ENCODE measurements at places on chromosomes 3 and 15.

GRCh38 chr15:56617628-56618027 lies 115.7 kb downstream of the ZNF280D start:
- ATAC-seq: no peak

DNA sequence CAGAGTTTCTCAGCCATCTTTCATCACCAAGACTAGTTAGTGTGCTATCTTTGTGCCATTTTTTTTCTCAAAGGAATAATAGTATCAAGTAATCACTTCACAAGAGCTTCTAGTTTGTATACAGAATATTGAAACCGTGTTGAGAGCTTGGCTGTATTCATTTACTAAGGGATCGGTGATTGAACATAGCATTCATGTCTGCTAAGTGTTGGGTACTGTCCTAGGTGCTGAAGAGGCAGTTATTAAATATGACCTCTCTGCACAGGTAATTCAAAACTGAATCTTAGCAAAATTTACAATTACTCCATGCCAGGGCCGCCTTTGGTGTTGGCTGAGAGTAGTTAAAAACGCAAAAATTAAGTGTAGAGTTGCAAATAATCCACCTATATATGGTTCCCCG lies 355.3 kb upstream of the RORA start:
- no peak for ATAC-seq

GRCh38 chr15:71599418-71600151 lies 210.8 kb upstream of the NR2E3 start:
- no peak for ATAC-seq

DNA sequence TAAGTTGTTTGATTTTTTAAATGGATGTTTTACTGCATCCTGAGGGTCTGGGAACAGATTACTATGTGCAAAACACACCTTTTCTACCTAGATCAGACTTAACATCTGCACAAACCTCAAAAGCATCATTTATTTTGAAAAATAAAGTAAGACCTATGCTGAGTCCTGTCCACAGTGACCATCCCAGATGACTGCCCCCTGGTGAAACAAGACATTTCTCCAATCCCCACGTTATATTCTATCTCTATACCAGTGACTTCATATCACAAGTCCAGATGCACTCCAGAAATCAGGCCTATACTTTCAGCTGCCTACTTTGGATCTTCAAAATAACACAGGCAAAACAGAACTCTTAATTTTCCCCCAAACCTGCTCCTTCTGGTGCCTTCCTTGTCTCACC lies 143.2 kb downstream of the P2RY1 start:
- ATAC-seq: no peak

GRCh38 chr3:105997800-105998526 lies 129.2 kb upstream of the CBLB start:
- ATAC-seq: no peak

DNA sequence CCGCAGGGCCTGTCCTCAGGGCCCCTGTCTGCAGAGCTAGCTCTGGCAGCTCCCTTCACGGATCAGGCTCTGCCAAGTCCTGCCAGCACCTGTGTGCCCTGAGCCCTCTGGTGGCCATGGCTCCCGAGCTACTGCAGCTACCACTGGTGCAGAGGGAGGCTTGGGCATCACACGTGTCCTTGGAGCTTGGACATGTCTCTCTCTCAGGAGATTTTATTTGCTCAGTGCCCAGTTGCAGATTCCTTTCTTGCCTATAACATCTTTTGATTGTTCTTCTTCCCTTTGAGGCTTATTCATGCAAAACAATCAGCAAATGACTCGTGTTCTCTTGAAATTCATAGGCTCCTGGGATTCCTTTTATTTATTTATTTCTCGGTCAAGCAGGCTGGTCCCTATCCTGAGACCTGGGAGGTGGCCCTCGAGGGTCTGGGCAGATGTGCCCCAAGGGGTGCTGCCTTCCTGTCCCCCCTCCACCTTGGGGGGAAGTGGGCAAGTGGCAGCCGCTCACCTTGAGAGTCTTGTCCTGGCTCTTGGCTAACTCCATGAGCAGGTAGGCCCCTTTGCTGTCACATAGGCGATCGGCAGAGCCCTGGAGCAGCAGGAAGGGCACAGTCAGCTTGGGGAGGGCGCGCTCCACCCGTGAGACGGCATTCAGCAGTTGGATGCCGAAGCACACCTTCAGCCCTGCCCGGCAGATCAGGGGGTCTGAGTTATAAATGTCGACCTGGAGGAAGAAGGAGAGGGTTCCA lies 21.9 kb downstream of the ABTB1 start:
- no peak for ATAC-seq

GRCh38 chr3:129435367-129435766 lies 4.4 kb downstream of the MBD4 start:
- no peak for ATAC-seq

DNA sequence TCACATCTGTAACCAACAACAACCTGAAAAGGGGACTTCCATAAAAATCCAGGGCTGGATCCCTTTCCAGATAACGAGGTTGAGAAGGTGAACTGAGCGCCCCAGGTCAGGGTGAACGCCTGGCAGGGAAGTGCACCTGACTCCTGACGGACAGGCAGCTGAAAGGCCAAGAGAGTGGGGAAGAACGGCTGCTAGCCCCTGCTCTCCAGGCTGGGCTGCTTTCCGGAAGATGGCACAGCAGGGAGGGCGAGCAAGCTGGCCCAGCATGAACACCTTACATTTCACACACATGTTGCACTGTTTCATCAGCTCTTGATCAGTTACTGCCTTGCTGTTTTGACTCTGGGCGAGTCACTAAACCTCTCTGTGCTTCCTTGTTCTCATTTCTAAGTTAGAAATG lies 127.2 kb upstream of the IQSEC1 start:
- no peak for ATAC-seq

GRCh38 chr3:71010726-71011455 lies 572.6 kb downstream of the FOXP1 start:
- peak; percentile 86 for ATAC-seq

GRCh38 chr15:53837263-53837662 lies 77.8 kb upstream of the WDR72 start:
- no peak for ATAC-seq

GRCh38 chr3:159763011-159763601 lies 225.5 kb upstream of the IL12A start:
- peak; percentile 62 for ATAC-seq

DNA sequence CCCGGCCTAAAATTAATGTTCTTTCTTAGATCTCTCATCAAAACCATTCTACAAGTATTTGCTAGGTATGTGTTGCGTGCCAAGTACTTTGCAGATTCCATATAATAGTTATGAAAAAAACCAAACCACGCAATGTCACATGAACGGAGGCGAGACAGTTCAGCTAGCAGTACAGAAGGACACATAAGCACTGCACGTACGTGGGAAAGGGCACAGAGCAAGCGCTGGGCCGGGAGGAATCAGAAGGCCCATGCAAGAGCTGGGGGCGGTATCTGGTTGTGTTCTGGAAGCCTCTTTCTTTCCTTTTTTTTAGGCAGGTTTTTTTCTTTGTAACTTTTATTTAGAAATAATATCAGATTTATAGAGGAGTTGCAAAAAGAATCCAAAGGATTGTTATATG lies 11.3 kb downstream of the PDIA5 start:
- ATAC-seq: no peak

GRCh38 chr15:71651750-71652186 lies 158.6 kb upstream of the NR2E3 start:
- no peak for ATAC-seq

- no peak for ATAC-seq
Observed at GRCh38 chr3:188531210-188531609, 377.3 kb downstream of the LPP start.

GRCh38 chr3:81592101-81592500 lies 169.3 kb downstream of the GBE1 start:
- ATAC-seq: no peak

- no peak for ATAC-seq
Observed at GRCh38 chr15:80619680-80620079, 75.4 kb upstream of the ABHD17C start.

DNA sequence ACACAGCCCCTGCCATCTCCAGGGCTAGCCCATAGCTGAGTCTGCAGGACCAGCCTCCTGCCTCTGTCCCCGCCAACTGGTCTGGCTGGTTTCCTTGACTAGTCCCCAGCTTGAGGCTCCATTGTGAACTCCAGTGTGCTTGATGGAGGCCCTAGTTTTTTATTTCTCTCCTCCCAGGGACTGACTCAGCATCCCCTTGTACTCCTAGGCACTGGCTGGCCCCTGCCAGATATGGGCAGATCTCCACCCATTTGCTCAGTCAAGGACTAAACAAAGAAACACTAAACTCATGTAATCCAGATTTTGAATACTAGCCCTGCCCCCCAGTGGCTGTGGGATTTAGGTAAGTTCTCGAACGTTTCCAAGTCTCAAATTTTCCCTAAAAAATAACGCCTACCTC lies 415.4 kb upstream of the RORA start:
- ATAC-seq: no peak

GRCh38 chr3:182364323-182364722 lies 429.0 kb upstream of the ATP11B start:
- ATAC-seq: no peak

DNA sequence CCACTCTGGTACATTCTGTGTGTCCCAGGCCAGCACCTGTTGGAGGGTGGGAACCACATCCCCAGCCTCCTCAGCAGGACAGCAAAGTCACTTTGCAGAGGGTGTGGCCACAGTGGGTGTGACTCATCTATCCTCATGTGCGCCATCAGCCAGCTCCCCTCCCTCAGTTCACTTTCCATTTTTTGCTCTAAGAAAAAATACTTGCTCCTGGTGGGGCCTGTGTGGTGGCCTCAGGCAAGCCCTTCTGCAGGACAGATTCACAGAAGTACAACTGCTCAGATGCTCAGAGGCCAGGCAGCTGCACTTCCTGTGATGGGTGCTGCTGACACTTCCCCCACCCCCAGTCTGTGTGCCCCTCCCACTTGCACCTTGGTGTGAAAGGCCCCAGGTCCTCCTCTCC lies 78.3 kb upstream of the ALDH1L1 start:
- peak; percentile 18 for ATAC-seq

DNA sequence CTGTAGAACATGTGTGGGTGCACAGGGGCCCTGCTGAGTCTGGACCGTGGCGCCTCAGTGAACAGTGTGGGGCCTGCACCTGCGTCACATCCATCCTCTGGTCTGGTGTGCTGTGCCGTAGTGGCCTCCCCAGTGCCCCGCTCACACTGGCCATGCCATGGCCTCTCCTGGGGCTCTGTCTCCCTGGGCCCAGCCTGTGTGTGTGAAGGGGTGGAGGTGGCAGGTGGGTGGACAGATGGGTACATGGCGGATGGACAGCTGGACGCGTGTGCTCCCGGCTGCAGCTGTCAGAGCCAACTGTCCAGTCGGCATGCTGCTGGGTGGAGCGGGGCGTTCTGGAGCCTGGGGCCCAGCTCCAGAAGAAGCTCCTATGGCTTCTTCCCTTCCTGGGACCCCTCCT lies 17.8 kb downstream of the PLXNA1 start:
- ATAC-seq: no peak

DNA sequence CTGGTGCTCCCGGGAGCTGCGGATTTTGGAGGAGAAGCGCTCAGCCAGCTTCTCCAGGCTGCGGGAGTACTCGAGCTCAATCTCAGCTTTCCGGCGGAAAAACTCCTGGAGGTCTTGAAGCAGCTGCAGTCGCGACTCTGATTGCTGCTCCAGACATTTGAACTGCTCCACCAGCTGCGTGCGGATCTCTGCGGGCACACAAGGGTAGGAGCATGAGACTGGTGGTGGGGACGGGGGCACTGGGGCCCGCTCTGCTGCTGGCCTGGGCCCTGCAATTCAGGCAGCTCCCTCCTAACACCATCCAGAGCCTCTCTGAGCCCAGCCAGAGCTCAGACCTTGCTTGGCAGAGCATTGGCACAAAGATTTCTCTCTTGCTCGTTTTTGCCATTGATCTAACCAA lies 124.7 kb downstream of the SRGAP3 start:
- no peak for ATAC-seq

- ATAC-seq: peak; percentile 70
Observed at GRCh38 chr3:193894121-193894863, 241.7 kb upstream of the HES1 start.

DNA sequence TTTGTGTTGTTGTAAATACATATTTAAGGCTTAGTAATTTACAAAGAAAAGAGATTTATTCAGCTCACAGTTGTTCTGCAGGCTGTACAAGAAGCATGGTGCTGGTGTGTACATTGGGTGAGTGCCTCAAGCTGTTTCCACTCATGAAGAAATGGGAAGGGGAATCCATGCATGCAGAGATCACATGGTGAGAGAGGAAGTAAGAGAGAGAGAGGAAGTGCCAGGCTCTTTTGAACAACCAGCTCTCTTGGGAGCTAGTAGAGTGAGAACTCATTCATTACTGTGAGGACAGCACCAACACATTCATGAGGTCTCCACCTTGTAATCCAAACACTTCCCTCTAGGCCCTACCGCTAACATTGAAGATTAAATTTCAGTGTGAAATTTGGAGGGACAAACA lies 909.2 kb downstream of the NSUN3 start:
- no peak for ATAC-seq

DNA sequence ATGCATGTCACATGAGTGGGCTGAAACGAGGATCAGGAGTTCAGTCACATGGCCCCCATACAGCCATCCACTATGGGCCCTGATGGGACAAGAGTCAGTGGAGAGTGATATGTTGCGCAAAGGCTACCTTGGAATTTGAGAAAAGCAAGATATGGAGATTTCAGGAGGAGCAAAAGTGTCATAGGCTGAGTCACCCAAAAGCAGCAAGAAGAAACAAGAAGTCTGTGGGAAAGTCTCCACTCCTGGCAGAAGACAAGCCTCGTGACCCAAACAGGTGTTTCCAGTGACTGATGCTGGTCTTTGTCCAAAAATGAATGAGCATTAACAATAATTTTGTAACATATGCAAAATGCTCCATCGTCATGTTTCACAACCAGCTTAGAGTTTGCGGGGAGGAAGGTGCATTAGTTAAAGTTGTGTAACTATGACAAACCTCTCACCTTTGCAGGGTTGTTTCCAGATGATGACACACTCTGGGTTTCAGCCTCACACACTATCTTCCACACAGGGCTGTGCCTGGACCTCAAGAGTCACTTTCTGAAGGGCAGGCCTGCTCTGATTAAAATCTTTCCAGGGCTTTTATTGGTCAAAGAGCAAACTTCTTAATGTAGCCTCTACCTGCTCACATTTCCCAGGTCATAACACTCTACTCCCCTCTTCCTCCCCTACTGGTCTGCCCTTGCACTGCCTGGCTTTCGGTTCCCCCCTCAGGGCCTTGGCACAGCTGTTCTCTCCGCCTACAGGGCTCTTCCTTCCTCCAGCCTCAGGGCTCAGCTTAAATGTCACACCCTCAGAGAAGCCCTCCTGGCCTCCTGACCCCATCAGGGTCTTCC lies 3.9 kb upstream of the DNASE1L3 start:
- peak; percentile 96 for ATAC-seq

DNA sequence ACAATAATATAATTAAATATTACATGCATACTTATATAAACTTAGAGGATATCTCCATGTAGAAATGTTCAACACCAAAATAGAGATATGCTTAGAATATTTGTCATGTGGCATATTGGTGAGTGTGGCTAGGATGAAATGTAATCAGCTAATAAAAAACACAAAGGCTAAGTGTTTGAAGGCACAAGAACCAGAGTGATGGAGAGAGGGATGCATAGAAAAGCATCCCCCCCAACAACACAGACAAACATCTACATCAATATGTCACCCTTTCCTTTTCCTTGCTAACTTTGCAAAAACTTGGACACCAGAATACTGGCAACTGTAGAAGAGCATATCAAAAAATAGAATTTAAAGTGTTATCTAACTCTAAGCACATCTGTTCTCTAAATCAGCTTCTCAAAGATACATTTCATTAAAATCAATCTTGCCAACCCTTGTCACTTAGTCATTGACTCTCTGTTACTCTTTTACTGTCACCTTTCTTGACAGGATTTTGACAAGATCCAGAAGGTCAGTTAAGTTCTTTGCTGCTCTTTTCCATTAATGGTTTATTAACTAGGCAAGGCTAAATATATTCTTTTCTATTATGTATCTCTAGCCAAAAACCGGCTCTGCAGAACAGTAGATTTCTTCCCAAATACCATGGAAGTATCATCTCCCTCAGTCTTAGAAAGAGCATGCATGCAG lies 695.9 kb downstream of the OTOL1 start:
- no peak for ATAC-seq
